ENCODE measurements at places on chromosomes 3 and 15.

DNA sequence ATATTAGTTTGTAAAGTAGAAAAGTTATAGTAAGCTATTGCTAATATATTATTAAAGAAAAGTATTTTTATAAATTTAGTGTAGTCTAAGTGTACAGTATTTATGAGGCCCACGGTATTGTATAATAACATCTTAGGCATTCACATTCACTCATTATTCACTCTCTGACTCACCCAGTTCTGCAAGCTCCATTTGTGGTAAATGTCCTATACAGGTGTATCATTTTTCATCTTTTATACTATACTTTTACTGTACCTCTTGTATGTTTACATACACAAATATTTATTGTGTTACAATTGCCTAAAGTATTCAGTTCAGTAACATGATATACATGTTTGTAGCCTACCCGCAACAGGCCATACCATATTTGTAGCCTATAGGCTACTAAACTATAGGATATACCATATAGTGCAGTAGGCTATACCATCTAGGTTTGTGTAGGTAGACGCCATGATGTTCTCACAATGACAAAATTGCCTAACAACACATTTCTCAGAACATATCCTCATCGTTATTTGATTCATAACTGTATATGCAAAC lies 246.8 kb upstream of the ALCAM start:
- no peak for DNase-seq

GRCh38 chr3:14565868-14566588 lies 25.9 kb upstream of the GRIP2 start:
- no peak for DNase-seq

DNA sequence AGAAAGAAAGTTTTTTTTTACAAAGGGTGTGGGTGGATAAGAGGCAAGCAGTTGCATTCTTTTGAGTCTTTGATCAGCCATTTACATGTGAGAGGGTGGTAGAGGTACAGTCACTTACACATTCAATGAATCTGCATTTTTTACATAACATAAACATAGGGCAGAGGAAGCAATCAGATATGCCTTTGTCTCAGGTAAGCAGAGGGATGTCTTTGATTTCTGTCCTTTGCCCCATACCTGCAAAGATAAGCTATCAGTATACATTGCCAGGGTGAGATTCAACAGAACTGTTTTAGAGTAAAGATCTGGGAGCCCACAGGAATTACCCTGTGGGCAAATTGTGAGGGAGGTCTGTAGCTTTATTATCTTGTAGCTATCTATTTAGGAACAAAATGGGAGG lies 5.4 kb upstream of the PPP1R2 start:
- DNase-seq, result no peak

- no peak for DNase-seq
These were observed 104.4 kb upstream of the GOLGA6L6 start for GRCh38 chr15:20645956-20646355.

GRCh38 chr3:152499791-152500385 lies 231.2 kb downstream of the MBNL1 start:
- no peak for DNase-seq

- DNase-seq, result no peak
These were observed 551.9 kb upstream of the GOLIM4 start for GRCh38 chr3:168647582-168647981.

DNA sequence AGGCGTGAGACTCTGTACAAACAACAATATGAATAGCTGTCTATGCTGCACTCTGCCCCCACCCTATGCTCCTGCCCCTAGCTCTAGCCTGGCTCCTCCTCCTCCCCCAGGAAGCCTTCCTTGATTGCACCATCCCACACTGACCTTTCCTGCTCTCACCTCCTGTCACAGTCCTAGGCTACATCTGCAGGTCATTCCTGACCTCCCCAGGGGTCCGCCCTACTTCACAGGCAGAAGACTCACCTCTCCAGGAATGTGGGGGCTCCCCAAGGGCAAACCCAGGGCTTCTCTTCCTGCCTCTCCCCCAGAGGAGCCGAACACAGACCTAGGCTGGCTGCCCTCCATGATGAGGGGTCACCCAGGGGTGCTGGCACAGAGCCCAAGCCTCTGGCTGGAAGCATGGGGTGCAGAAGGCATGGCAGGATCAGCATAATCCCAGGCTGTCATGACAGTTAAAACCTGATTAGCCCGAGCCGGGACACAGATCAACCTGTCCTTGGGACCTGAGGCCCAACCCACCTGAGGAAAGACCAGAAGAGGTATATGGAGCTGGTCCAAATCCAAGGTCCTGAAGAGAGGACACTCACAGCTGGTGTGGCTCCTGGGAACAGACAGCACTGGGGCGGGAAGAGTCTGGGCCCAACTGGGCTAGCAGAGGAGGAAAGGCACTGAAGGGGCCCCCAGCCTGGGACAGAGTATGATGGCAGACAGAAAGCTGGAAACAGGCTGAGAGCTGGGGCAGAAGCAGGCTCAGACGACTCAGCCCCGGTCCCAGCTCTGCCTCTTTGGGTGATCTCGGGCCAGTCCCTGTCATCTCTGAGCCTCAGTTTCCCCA lies 5.9 kb downstream of the SEMA7A start:
- DNase-seq, result no peak

- DNase-seq, result no peak
These were observed 37.0 kb upstream of the CDCP1 start for GRCh38 chr3:45182915-45183871.

- no peak for DNase-seq
These were observed 42.3 kb upstream of the VGLL3 start for GRCh38 chr3:87033205-87033604.

DNA sequence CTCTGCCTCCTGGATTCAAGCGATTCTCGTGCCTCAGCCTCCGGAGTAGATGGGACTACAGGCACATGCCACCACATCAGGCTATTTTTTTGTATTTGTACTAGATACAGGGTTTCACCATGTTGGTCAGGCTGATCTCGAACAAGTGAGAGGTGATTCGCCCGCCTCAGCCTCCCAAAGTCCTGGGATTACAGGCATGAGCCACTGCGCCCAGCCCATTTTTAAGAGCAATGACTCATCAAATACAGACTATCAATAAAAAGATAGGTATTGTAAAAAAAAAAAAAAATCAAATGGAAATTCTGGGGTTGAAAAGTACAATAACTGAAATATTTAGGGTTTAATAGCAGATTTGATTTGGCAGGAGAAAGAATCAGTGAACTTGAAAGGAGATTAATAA lies 129.0 kb downstream of the TJP1 start:
- no peak for DNase-seq

DNA sequence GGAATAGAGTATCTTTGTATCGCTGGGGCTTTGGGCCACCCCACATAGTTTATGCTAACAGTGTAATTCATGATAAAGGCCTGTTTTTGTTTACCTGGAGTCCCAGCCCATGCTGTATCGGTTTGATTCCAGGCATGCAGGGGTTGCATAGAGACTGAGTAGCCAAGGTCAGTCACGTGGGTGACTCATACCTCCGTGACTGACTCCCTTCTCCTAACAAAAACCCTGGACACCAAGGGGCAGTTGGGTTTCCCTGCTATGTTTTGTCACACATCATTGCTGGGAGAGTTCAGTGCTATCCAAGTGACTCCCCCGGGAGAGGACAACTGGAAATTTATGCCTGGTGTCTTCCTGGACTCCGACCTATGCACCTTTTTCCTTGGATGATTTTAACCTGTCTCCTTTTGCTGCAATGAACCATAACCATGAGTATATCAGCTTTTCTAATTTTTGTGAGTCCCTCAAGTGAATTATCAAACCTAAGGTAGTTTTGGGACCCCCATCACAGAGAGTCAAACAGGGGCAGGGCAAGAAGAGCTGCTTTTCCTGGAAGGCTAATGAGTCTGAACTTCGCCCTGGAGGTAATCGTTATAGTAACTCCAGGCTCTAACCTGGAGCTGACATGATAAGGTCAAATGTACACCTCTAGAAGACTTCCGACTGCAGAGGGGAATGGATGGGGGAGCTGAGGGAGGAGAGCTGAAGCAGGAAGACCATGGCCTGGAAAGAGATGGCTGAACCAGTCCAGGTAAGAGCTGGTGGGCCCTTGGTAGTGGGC lies 57.0 kb downstream of the SRGAP3 start:
- DNase-seq, result no peak

DNA sequence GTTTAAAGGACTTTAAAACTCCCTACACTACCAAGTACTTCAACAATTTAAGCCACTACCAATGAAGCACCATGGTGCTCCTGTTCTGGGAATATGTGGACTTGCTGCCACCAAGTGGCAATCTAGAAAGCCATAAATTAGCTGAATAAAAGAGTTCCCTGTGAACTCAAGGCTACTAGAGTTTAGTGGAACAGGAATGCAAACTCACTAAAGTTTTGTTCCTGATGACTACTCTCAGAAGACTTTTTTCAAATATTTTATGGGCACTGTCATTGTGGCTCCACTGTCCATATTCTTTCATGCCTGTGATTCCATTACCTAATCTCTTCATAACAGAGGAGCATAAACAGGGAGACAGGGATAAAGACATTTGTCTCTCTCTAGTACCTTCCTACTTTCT lies 63.9 kb downstream of the TMCC1 start:
- DNase-seq, result no peak

GRCh38 chr3:124520970-124521369 lies 209.3 kb upstream of the UMPS start:
- DNase-seq, result no peak

- no peak for DNase-seq
These were observed 97.1 kb downstream of the SLC25A26 start for GRCh38 chr3:66317750-66318376.

- no peak for DNase-seq
These were observed 824.5 kb downstream of the CADM2 start for GRCh38 chr3:85783291-85783690.

DNA sequence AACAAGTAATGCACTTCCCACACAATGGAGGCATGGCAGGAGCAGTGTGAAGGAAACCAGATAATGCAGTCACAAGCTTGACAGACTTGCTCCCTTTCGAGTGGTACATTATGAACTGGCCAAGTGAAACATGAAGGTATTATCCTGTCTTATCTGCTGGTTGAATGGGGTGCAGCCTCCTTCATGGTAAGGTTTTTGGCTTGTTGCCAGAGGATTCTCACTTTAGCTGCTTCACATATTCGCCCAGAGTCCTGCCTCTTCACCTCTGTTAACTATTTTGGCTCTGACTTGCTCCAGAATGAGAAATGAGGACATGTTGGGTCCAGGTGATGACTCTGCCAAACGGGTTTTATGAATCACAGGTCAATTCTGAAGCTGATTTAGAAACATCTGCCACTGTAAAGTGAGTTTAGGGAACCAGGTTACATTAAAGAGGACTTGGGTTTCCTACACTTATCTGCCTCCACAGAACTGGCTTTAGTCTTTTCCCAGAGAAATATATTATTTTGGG lies 19.5 kb upstream of the CCDC39 start:
- no peak for DNase-seq

DNA sequence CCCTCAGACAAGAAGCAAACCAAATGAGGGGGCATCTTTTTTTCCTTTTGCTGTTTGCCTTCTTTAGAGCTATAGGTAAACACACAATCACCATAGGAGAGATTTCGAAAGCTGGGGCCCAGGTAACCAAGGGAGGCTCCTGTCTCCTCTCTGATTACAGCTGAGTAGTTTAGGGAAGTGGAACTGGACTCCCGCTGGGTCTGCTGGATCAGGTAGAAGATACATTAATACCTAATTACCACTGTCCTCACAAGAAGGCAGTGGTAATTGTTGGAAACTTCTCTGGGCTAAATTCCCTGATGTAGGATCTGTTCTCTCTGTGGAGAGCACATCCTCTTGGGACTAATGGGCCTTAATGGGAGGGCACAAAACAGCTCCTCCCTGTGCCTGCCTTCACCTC lies 32.7 kb downstream of the HDC start:
- no peak for DNase-seq

- no peak for DNase-seq
These were observed at the start of gene ARNT2 for GRCh38 chr15:80404057-80404760. Gene ARNT2 (plus strand): TSS chr15:80404382. CDS start chr15:80404516, 134 bp downstream.

DNA sequence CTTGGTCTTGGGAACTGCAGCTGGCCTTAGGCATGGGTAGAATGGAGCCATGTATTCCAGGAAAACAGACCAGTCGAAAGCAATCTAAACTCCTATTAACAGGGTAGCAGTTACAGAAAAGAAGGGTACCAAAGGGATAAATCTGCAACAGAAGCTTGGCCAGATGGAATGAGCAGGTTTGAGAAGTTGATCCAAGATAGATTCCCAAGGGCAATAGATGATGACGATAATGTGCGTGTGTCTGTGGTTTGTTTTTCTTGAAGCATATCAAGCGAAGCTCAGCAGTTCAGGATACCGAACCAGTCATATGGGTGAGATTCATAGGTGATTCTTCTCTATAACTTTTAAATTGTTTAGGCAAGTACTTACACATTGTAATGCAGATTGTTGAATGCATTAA lies 203.8 kb upstream of the SEMA6D start:
- DNase-seq, result no peak

DNA sequence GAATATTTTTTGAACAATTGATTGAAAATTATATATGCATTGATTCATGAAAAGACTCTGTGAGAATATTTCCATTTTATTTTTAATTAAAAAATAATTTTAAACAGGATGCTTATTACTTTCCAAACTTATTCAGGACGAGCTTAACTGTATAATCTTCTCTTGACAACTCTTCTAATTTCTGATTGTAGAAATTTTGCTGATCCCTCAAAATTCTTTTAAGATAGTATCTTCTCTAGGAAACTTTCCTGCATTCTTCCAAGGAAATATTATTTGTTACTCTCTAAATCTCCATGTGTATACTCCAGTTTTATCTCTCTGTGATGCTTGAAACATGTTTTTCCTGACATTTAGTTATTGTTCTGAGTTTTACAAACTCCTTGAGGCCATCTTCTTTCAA lies 197.2 kb downstream of the BCHE start:
- DNase-seq, result no peak

- DNase-seq, result no peak
These were observed 34.7 kb upstream of the BDH1 start for GRCh38 chr3:197590313-197590962.

DNA sequence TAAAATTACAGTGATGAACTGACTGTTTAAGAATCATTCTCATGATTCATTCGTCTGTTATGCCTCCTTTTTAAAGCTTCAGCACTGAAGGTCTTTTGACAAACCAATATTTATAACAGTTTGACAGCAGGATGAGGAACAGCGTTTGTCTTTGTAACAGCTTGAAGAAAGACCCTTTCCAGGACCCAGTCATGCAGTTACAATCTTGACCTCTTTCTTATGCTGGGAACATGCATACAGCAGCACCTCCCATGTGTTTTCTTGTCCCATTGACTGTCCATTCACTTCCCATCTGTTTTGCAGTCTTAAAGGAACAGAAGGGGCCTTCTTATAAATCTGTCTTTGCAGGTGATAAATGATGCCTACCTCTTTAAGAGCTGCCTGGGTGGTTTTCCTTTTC lies 87.2 kb downstream of the OPA1 start:
- DNase-seq, result no peak

- no peak for DNase-seq
These were observed 5.3 kb upstream of the KIF7 start for GRCh38 chr15:89660556-89660955.

Measured in GOT3 (cell line).